ENCODE measurements at places on chromosomes 16 and 17. TPM values are rescaled to one million over a fixed set of nuclear protein-coding genes. Genes with fewer than 3 reads are reported as not detected.

Gene ST6GALNAC1
- total RNA-seq = 1.4 TPM

GRCh38 chr16:68772030-68772681 lies 35.1 kb downstream of the CDH1 start:
- no peak for DNase-seq

Gene FOXJ1
- total RNA-seq = 0.20 TPM

Gene PVALEF
- total RNA-seq = not detected

DNA sequence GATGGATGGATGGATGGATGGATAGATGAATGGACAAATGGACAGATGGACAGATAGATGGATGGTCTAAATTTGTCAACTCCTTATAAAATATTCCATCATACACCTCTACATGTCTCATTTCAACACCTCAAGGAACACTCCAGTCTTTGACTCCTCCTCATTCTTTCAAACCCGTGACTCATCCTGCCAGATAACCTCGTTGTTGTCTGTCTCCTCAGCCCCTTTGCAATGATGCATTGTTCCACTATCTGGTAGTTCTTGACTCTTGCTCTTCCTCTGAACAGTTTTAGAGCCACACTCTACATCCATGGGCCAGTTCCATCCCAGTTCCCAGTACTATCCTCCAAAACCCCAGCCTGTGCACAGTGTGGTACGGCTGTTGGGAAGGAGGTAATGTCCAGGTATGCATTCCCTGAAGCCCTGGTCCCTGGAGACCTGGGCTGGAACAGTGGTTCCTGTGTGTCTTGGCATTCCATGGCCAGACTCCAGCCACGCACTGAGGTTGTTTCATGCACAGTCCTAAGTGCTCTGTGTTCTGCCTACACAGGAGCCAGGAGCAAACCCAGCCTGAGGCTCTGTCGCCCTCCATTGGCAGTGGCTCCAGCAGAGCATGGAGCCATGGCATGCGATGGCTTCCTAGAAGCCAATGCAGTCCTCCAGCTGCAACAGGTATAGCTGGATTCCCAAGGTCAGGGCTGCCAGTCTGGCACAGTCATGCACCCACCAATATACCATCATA lies 105.7 kb downstream of the C17orf67 start:
- no peak for DNase-seq

DNA sequence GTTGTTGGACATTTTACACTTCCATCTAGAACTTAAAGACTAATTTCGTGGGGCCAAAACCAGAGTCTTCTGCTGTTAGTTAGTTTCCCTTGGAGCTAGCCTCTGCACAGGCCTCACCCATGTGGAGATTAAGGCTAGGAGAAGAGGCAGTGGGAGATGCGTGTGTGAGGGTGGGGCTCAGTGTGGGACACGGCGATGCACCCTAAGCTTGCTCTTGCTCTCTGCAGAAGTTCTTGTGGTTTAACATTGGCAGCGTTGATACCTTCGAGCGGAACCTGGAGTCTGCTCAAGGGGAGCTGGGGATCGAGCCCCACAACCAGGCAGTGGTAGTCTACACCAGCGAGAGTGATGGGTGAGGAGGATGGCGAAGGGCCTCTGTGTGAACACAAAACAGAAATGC lies 34.0 kb downstream of the DBNDD1 start:
- DNase-seq = no peak

DNA sequence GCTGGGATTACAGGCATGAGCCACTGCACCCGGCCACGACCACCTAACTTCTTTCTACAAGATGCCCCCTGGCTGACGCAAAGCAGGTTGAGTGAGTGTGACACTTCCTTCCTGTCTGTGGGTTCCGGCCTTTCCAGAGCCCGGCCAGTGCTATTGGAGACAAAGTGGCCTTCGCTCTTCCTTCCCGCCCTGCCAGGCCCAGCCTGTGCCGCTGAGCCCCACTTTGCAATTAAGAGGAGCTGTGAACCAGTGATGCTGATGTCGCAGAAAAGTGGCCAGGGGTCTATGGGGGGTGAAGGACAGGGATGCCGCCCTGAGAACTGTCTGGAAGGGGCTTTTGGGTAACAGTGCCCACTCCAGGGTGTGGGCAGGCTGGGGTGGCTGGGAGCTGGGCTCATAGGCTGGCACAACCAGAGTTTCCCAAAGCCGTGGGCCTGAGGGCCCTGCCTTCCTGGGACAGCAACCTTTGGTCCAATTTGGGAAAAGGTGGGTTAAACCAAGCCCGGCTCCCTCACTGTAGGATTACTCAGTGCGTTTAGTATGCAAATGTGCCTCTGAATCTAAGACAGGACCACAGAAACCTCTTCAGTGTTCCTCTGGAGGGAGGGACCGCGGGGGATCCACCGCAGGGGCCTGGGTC lies 174.9 kb downstream of the SEC14L1 start:
- DNase-seq = no peak

Gene ZFHX3
- total RNA-seq = 1.5 TPM

DNA sequence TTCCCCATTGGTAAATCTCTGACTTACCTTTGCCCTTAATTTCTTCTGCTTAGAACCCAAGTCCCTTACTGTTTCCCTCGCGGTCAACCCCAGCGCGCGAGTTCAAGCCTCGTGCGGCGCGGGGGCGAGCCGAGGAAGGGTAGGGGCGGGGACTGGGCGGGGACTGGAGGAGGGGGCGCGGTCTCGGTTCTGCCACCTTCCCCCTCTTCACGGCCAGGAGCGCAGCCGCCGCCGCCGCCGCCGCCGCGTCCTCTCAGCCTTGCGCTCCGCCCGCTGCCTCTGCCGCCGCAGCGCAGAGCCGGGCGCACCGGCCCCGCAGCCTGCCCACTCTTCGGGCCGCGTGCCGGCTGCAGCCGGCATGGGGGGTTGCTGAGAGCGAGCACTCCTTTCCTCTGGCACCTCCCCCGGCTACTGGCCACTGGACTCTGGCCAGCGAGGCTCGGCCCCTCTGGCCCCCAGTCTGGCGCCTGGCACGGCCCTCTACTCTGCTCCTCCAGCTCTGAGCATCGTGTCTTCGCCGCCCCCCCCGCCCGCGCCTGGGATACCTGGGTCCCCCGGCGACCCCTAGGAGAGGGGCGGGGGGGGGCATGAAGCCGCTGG lies at the start of gene RAPGEFL1:
Gene RAPGEFL1 (plus strand): TSS at position 196 of the 600 bp plus-strand sequence. CDS start 392 bp downstream, at position 588.
- DNase-seq = peak; percentile 83

DNA sequence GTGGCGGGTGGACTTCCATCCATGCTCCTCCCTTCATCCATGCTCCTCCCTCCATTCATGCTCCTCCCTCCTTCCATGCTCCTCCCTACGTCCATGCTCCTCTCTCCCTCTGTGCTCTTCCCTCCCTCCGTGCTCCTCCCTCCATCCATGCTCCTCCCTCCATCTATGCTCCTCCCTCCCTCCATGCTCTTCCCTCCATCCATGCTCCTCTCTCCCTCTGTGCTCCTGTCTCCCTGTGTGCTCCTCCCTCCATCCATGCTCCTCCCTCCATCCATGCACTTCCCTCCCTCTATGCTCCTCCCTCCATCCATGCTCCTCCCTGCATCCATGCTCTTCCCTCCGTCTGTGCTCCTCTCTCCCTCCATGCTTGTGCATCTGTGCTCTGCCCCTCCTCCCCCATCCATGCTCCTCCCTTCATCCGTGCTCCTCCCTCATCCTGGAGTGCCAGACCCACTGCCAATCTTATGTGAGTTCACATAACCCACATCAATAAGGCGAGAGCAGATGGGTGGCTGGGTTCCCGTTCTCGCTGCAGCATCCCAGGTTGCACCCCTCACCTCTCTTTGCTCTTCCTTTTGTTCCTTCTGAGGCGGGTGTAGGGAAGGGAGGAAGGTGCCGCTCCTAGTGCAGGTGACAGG lies 22.8 kb downstream of the KSR1 start:
- no peak for DNase-seq

DNA sequence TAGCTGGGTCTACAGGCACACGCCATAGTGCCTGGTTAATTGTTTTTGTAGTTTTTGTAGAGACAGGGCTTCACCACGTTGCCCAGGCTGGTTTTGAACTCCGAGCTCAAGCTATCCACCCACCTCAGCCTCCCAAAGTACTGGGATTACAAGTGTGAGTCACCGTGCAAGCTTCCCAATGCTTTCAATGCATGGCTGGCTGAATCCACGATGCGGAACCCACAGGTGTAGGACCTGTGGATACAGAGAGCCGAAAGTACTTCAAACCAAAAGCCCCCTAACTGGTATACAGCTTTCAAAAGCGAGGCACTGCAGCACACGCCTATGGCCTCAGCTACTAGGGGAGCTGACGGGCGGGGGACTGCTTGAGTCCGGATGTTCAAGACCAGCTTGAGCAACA lies 44.8 kb downstream of the METTL16 start:
- DNase-seq = no peak

Gene TEX19
- 0.10 TPM for total RNA-seq

DNA sequence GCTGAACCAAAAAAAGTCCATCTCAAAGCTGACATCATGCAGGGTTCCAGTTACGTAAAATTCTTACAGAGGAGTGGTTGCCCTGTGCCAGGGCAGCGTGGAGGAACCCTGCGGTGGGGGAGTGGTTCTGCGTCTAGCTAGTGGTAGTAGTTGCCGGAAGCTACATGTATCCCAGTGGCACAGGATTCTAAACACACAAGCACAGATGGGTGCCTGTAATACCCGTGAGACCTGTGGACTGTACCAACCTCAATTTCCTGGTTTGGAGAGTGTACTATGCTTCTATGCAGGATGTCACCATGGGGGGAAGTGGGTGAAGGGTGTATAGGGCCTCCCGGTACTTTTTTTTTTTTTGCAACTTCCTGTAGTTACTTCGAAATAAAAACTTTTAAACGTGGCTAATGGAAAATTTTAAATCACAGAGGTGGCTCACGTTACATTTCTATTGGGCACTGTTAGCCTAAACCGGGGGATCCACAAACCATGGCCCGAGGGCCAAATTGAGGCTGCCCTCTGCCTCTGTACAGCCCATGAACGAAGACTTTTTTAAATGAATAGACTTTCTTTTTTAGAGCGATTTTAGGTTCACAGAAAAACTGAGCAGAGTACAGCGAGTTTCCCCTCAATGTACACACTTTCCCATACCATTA lies 38.5 kb downstream of the TBC1D16 start:
- DNase-seq = peak; percentile 90

- peak; percentile 8 for DNase-seq
Observed at GRCh38 chr16:63361032-63361624, 1324.9 kb upstream of the CDH8 start.

GRCh38 chr17:82060614-82061013 lies 5.0 kb downstream of the DUS1L start:
- DNase-seq = no peak

GRCh38 chr17:81422776-81423697 lies 27.8 kb downstream of the BAHCC1 start:
- no peak for DNase-seq

- DNase-seq = no peak
Observed at GRCh38 chr17:78034429-78035091, 76.1 kb downstream of the TNRC6C start.

Gene SLFN14
- total RNA-seq = not detected

Gene DUS2
- total RNA-seq = 23.4 TPM

Gene HIGD1B
- total RNA-seq = not detected

Data from activated CD4-positive, alpha-beta T cell treated with anti-CD3 and anti-CD28 coated beads, Interleukin-2, amount 10 ng/mL, durations not matched to agents 7 days and 5 days (primary cell).